ENCODE measurements at places on chromosomes 5 and 9.

- DNase-seq: no peak
These were observed 162.7 kb upstream of the S1PR3 start for GRCh38 chr9:88828492-88828974.

DNA sequence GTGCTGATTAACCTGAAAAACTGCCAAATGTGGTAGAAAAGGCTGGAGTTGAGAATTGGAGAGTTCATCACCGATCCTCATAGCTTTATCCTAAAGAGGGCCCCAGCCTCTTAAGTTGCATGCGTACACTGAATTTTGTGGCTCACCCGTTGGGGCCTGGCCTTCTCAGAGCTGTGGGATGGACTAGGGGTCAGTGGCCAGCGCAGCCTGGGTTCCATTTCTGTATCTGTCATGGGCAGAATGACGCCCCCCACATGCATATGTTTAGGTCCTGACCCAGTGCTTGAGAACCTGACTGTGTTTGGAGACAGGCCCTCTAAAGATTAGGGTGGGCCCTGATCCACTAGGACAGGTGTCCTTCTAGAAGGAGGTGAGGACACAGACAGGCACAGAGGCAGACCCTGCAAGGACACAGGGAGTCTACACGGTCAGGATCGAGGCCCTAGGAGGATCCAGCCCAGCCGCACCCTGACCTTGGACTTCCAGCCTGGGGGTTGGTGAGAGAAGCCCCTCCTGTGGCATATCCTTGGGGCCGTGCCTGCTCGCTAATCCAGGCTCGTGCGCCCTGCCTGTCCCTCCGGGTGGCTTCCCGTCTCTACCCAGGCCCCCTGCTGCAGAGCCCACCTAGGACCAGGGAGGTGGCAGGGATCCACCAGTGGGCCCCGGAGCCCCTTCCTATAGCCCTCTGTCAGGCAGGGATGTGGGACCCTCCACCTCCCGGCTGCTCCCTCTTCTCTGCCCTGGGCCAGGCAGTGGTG, 32.2 kb downstream of the NDUFS6 start:
- DNase-seq: no peak

DNA sequence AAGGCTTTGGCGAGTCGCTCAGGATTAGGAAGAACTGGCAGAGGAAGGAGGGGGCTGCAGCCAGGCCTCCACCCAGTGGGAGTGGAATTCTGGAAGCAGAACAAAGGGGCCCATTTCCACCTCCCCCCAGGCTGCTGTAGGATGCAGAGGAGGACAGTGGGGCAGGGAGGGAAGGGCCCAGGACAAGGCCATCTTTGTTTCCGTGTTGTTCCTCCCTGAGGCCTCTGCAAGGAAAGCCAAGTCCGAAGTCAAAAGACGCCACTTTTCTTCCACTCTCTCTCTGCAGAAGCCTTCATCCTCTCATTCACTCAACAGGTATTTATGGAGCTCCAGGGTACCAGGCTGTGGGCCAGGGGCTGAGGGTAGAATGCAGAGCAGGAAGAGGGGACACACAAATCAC, 70.7 kb downstream of the ENTREP1 start:
- DNase-seq: peak; percentile 55

DNA sequence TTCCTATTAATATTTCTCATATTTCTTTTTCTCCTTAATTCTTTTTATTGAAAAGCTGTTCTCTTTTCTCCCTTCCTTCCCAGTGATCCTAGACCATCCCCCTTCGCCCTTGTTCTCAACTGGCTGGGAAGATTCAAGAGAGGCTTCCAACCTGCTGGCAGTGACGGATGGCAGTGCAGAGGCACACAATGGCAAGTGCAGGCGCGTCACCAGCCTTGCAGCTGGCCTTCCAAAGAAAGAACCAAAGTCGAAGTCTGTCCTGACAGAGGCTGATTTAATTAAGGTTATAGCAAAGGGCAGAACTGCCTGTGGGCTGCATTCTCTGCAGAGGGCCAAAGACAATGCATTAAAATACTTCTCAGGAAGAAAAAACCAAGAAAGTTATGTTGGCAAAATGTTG, 7.4 kb downstream of the CEMIP2 start:
- no peak for DNase-seq

DNA sequence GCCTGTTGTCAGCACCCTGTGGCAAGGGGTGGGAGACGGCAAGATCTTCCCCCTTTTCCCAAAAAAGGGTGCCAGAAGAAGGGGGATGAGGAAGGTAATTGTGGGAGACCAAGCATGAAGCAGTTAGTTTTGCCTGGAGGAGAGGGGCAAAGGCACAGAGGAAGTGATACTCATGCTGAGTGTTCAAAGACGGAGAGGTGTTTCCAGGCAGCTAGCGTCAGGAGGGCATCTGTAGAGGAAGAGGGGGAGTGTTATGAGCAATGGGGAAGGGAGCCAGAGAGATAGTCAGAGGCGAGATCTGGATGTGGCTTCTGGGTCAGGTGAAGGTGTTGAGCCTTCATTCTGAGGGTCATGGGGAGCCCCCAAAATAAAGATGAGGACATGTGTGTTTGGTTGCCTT, 26.9 kb upstream of the ADAM19 start:
- no peak for DNase-seq

GRCh38 chr5:63931836-63932235, 30.4 kb downstream of the HTR1A start:
- DNase-seq: no peak

DNA sequence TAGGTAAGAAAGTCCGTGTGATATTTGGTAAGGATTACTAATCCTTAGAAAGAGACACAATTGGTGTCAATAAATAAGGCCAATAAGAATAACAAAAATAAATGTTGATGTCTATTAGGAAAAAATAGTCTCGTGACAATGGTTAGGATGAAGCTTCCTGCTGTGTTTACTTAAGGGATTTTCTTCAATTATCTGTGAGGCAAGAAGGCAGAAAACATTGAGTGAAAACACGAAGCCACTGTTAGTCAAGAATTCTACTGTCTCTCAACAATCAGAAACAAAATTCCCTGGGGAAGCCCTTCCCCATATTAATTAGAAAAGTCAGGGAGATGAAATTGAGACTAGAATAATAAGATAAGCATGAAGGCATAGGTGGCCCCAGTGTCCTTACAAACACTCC, 149.0 kb downstream of the SYK start:
- DNase-seq: no peak

- no peak for DNase-seq
These were observed 26.0 kb upstream of the NKD2 start for GRCh38 chr5:982377-983237.

GRCh38 chr5:36724467-36725332, 118.3 kb downstream of the SLC1A3 start:
- peak; percentile 27 for DNase-seq

DNA sequence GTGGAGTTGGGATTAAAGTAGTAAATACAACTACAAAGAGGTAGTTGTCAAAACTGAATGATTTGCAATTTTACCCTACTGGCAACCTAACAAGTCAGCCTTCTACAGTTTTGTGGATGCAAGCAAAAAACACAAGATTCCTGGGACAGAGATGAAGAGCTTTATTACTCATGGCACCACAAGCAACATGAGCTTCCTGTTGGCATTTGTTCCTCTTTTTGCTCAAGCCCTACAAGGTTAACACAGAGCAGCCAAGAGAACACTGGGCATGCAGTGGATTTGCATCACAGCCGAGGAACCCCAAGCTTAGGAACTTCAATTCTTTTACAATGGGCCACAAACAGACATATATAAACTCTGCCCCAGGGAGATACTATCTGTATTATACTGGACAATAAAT, 28.8 kb upstream of the DMAC1 start:
- no peak for DNase-seq

DNA sequence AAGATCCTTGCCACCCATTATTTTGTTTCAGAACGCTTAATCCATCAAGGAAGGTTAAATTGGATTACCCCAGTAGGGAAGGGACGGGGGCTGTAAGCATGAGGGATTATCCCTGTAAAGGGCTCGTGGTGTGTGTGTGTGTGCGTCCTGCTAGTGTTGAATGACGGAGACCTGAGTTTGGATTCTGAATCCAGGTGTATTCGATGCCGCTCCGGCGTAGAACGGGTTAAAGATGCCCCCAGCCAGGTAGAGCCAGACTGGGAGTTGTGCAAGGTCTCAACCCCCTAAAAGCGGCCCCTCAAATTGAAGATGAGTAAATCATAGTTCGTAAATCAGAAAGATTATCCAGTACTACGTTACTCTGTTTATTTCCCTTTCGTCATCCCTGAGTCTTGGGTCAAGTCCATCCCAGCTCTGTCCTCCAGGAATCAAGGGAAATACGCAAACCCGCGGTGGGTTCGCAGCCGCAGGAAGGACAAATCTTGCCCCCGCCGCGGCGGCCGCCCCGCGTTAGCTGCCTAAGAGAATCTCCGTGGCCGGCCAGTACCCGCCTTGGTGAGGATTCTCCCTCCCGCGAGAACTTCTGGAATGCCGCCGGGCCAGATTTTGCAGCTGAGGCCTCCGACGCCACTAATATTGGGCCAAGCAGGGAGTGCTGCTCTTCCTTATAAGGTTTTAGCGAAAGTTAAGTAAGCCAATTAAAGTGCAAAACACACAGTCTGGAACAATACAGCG, 586 bp upstream of the MTAP start:
- peak; percentile 75 for DNase-seq
